H4 (cell line): ENCODE measurements at places on chromosomes 16 and 17. TPM values are rescaled to one million over a fixed set of nuclear protein-coding genes. Genes with fewer than 3 reads are reported as not detected.

- no peak for DNase-seq
Observed at GRCh38 chr16:49514073-49514980, 140.7 kb downstream of the C16orf78 start.

DNA sequence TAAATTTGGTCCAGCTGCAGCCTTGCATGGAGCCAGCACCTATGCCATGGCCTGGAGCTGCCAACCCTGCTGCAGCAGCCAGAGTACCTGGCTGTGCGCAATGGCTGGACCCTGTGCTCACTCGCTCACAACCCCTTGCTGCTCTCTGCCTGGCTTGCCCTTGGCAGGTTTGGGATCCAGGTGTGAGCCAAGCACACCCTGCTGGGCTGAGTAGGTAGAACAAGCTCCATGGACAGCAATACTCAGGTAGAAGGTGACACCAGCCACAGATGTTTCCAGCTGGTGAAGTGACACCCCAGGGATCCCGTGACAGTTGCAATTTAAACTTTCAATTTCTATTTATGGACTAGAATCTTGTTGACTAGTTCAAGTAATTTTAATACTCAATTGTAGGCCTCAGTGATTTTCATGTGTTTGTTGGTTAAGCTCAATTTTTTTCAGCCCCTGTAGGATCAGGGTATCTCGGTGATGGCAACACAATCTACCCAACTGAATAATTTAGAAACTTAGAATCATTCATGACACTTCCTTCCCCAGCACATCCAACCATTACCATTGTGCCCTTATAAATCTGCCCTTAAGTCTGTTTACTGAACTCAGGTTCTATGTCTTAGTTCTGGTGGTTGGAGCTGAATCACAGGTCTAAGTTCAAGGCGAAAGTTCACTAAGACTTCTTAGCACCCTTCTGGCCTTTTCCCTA is 480.0 kb downstream of the PMP22 start:
- no peak for DNase-seq

- DNase-seq: no peak
Observed at GRCh38 chr17:81520021-81520901, 7.7 kb upstream of the ACTG1 start.

DNA sequence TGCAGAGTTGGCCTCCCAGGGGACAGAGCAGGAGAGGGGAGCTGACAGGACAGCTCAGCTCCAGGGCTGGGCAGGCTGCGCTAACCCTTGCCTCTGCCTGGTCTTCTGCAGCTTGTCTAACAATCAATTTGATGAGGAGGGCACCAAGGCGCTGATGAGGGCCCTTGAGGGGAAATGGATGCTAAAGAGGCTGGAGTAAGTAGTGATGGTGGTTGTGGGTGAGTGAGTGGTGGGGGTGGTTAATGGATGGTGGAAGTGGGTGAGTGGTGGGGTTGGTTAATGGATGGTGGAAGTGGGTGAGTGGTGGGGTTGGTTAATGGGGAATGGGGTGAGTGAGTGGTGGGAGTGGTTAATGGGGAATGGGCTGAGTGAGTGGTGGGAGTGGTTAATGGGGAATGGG is 22.0 kb upstream of the CPNE2 start:
- DNase-seq: no peak

- no peak for DNase-seq
Observed at GRCh38 chr17:43330876-43331639, 67.7 kb upstream of the ARL4D start.

JMJD6 gene
- 29.3 and 33.4 TPM in 2 replicates for total RNA-seq

SDR42E1 gene
- not detected in 2 replicates for total RNA-seq

TBC1D3 gene
- not detected in 2 replicates for total RNA-seq

TEKT5 gene
- total RNA-seq: not detected in 2 replicates
